GM10248 (cell line): ENCODE measurements at places on chromosomes 1 and 21.

GRCh38 chr1:64196074-64196870 lies 7.2 kb upstream of the UBE2U start:
- no peak for DNase-seq

DNA sequence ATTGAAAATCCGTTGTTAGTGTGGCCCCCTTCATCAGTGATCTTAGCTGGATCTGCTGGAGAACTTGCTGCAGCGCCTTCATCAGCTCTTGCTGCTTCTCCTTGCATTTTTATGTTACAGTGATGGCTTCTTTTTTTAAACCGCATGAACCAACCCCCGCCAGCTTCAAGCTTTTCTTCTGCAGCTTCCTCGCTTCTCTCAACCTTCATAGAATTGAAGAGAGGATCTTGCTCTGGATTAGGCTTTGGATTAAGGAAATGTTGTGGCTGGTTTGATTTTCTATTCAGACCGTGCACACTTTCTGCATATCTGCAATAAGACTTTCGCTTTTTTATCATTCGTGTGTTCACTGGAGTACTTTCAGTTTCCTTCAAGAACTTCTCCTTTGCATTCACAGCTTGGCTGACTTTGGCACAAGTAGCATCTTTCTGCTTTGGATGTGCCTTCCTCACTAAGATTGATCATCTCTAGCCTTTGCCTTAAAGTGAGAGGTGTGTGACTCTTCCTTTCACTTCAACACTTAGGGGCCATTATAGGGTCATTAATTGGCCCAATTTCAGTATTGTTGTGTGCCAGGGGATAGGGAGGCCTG lies 13.1 kb downstream of the RNF187 start:
- DNase-seq, result no peak

DNA sequence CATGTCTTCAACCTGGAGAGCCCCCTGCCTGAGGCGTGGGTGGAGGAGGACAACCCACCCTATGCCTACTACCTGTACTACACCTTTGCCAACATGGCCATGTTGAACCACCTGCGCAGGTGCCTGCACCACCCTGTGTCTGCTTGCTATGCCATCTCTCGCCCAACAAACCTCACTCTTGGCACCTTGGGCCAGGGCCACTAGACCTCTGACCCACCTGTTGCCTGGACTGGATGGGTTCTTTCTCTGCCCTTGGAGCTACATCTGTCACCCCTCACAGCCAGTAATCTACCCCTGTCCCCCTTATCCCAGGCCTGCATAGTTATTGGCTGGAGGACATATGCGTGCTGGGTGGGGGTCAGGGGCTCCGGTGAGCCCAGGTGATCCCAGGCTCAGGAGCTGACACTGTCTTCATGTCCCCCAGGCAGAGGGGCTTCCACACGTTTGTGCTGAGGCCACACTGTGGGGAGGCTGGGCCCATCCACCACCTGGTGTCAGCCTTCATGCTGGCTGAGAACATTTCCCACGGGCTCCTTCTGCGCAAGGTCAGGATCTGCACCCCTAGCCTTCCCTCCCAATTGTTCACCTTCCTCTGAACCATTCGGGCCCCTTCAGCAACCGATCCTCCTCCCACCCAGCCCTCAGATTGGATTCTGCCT lies 9.9 kb downstream of the AMPD2 start:
- peak; percentile 24 for DNase-seq

DNA sequence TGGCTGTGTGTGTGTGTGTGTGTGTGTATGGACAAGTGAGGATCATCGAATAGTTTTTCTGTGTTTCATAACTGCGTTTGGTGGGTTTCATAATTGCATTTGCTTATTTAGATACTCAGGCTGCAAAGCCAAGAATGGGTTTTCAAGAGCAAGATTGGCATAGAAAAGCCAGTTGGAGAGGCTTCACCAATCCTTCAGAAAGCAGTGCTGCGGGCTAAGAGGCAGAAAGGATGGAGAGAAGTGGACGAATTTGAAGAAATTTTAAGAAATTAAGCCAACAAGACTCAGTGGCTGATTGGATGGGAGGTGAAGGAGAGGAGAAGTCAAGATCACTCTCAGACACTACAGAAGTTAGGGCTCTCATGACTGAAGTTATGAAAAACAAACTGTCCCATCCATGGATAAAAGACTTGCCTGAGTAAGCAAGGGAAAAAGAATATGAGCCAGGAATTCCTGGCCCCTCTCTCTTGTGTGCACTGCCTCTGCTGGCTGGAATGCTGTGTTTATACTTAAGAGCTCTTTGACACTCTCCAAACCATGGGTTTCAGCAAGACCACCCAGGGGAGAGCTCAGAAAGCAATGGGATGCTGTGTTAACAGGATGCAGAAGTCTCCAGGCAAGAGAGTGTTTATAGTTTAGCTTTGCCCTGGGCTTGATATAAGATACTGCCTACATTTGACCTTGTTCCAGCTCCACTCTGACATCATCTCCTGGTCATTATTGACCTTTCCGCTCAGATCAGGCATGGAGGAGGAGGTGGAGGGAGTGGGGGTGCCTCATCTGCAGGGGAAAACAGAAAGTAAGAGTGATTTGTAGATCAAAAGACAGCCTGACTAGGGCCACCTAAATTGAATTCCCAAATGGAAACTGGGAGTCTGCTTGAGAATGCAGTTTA lies 232.0 kb upstream of the PLXNA2 start:
- DNase-seq, result no peak

DNA sequence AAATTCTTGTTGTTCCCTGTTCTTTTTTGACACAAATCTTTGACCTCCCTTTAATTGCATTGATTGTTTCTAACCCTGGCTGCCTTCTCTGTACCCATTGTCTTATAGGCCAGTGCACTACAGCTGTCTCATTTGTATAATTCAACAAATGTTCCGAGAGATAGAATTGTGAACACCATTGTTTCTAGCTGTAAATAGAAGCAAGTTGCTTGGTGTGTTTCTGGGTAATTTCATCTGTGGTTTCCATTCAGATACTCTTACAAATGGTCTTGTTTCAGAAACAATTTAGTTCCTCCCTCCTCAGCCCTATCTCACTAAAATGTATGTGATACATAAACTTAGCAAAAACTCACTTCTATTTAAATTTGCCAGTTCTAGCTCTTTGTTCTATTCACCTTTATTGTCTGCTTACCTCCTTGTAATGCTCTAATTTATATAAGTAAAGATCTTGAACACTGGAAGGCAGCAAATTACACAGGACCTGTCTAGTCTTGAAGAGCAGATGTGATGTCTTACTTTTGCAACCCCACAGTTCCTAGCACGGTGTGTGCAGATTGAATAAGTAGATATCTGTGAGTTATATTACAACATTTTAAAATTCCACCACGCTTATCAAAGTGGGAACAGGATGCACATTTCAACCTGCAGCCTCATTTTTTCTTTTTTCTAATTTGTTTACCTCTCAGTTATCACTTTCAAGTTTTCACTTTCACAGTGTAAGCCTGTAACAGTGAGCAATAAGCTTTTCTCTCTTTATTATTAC lies 515.6 kb upstream of the ZP4 start:
- DNase-seq, result no peak

DNA sequence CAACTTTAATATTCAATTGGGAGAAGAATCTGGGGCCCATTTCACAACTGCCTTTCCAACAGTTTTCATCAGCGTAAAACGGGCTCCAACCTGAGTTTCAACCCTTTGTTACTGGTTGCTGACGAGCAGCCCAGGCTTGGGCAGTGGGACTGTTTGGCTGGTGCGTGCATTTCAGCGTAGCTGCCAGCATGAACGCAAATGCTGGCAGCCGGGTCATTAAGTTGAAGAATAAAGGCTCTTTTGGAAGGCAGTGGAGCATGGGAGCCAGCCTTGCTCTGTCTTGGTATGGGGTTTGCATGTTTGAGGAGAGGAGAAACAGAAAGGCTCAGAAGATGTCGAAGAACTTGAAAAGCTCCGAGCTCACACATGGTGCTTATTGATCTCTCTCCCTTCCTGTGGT lies 40.7 kb downstream of the WDR3 start:
- DNase-seq, result no peak

DNA sequence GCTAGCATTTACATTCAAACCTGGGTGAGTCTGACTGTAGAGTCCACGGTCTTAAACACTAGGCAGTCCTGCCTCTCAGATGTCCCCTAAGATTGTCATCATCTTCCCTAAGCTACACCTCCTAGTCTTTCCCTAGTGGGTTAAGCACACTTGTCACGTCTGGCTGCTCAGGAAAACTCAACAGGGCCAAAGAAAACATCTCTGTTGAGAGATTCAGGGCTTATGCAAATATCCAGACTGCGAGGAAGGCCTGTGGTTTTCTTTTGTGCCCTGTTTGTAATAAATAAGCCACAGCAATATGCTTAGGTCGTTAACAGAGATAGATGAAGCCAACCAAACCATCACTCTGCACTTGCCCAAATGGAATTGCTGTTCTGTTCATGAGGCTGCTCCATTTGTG lies 472.6 kb upstream of the DEPDC1 start:
- DNase-seq, result no peak

GRCh38 chr1:172359491-172359999 lies 60.9 kb upstream of the C1orf105 start:
- no peak for DNase-seq

DNA sequence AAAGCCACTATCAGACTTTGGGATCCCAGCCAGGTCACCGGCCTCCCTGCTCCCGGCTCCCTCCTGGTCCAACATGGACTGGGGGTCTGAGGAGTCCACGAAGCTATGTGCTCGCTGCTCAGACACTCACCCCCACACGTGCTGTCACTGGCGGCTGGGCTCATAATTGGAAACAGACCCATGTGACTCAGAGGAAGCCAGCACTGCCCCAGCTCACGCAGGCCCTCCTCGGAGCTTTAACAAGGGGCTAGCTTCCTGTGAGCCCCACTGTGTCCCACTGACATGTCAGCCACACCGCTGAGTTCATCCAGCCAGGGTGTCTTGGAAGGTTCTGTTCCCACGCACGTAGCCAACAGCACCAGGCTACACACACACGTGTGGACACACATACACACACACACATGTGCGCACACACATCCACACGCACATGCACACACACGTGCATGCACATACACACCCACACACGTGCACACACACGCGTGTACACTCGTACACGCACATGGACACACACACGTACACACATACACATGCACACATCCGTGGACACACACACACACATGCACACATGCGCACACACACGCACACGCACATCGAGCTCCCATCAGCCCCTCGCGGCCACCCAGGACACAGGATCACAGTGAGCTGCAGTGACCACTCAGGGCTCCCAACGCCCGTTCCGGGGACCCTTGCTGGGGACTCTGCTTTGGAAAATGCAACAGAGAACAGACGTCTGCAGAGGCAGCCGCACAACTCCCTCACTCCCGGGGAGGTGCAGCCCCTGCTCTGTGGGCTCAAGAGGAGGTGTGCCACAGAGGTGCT lies 18.4 kb upstream of the COL6A2 start:
- no peak for DNase-seq

GRCh38 chr1:168709405-168710363 lies 19.3 kb downstream of the DPT start:
- DNase-seq, result no peak

- no peak for DNase-seq
Measured at GRCh38 chr1:187390215-187390818, 561.6 kb downstream of the PLA2G4A start.

DNA sequence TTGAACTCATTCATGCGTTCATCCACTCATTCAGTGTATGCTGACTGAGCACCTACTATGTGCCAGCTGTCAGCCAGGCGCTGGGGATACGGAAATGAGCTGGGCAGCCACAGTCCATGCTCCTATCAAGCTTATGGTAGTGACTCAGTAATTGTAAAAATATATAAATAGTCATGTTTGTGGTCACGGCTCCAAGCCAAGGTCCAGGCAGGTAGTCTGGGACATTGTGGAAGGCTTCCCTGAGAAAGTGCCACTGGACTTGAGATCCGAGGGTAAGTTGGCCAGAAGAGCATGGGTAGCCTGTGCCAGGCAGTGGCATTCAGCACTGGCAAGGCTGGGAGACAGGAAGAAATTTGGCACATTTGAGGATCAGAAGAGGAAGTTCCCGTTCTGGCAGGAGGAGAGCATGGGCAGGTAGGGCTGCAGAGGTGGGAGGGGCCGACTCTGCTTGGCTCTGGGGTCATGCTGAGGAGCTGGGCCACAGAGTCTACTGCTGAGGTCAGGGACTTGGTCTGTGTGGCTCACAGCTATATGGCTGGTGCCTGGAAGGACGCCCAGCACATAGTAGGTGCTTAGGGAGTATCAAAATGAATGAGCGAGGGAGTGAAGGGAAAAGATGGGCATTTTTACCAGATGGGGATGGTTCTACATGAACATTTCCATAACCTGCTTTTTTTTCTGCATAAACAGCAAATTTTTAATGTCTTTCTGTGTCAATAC lies 6.9 kb downstream of the PTPRF start:
- no peak for DNase-seq

- no peak for DNase-seq
Measured at GRCh38 chr21:33067457-33067856, 2.5 kb upstream of the OLIG1 start.

DNA sequence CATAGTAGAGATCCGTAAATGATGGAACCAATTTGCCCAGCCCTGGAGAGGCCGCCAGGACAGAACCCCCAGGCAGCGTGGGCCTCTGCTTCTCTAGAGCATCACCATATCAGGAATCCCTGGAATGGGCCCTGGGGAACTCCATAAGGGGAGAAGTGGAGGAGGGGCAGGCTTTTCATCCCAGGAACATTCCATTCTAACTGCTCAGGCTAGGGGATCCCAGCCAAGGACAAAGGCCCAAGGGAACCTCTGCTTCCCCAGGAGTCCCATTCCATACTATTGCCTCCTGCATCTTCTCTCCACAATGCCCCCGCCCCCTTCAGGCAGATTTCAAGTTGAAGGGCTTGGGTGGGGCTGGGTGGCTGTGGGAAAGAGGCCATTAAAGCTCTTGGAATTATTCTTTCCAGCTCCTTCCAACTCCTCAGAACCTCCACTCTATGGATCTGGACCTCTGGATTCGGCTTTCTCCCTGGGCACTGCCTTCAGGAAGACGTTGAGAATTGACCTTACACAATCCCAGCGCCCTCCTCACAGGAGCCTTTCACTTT lies 6.0 kb downstream of the TRNP1 start:
- DNase-seq, result no peak

- no peak for DNase-seq
Measured at GRCh38 chr1:28170001-28170596, 6.4 kb downstream of the PTAFR start.

- DNase-seq, result no peak
Measured at GRCh38 chr21:33478182-33478581, 1.6 kb downstream of the TMEM50B start.

GRCh38 chr1:194975913-194976312 lies 1632.3 kb downstream of the KCNT2 start:
- DNase-seq, result no peak

GRCh38 chr1:8027748-8028570 lies 1.9 kb upstream of the ERRFI1 start:
- no peak for DNase-seq

- DNase-seq, result peak; percentile 12
Measured at GRCh38 chr1:198157847-198158725, 1.3 kb downstream of the NEK7 start.

GRCh38 chr1:226327761-226328162 lies 18.8 kb upstream of the LIN9 start:
- DNase-seq, result no peak

GRCh38 chr1:70434253-70434859 lies 23.3 kb downstream of the CTH start:
- DNase-seq, result no peak

- DNase-seq, result no peak
Measured at GRCh38 chr21:25994758-25995163, 175.8 kb downstream of the APP start.
